Dermis blood vessel endothelial cell (primary cell): ENCODE measurements at places on chromosomes 12 and 14. TPM values are rescaled to one million over a fixed set of nuclear protein-coding genes. Genes with fewer than 3 reads are reported as not detected.

Gene ESRRB
- not detected in 2 replicates for total RNA-seq

Gene KLRC3
- total RNA-seq: not detected in 2 replicates

Gene P2RX2
- total RNA-seq: 0.17 TPM in 1 of 2 replicates, not detected in the other

Gene ZDHHC22
- not detected in 2 replicates for total RNA-seq

Gene HECTD4
- total RNA-seq: 23.1 and 26.7 TPM in 2 replicates

Gene HOXC9
- total RNA-seq: 0.28 and 0.68 TPM in 2 replicates

Gene SLC6A12
- 0.34 TPM in 1 of 2 replicates, not detected in the other for total RNA-seq

Gene ANKS1B
- total RNA-seq: not detected in 2 replicates

Gene MSI1
- not detected in 2 replicates for total RNA-seq

Gene DMAC2L
- total RNA-seq: 7.7 and 7.8 TPM in 2 replicates

Gene MYF6
- not detected in 2 replicates for total RNA-seq

Gene TDRD9
- total RNA-seq: 3.0 and 4.3 TPM in 2 replicates

Gene PNN
- total RNA-seq: 22.5 and 25.4 TPM in 2 replicates

Gene MLH3
- total RNA-seq: 17.7 and 18.7 TPM in 2 replicates

Gene GPR68
- 0.74 and 1.2 TPM in 2 replicates for total RNA-seq

Gene SERPINA6
- total RNA-seq: not detected in 2 replicates

Gene HELB
- 4.1 and 4.4 TPM in 2 replicates for total RNA-seq

Gene DTX1
- total RNA-seq: 1.7 and 1.9 TPM in 2 replicates

Gene IL26
- total RNA-seq: not detected in 2 replicates

Gene TAS2R42
- total RNA-seq: not detected in 2 replicates

Gene CD163
- total RNA-seq: not detected in 2 replicates

Gene IL31
- not detected in 2 replicates for total RNA-seq

Gene NEUROD4
- total RNA-seq: not detected in 2 replicates

Gene SLC25A47
- total RNA-seq: not detected in 2 replicates

Gene VDR
- under 0.01 and 0.47 TPM in 2 replicates for total RNA-seq

Gene PLEKHG3
- 9.2 and 9.4 TPM in 2 replicates for total RNA-seq

Gene ANG
- 6.3 and 6.4 TPM in 2 replicates for total RNA-seq
